ENCODE measurements at places on chromosomes 13 and 19.
A peak's percentile ranks its signal among the peaks of the same experiment; 100 is the strongest.

- no peak for DNase-seq
These were observed 30.7 kb upstream of the VSTM2B start for GRCh38 chr19:29495091-29495490.

DNA sequence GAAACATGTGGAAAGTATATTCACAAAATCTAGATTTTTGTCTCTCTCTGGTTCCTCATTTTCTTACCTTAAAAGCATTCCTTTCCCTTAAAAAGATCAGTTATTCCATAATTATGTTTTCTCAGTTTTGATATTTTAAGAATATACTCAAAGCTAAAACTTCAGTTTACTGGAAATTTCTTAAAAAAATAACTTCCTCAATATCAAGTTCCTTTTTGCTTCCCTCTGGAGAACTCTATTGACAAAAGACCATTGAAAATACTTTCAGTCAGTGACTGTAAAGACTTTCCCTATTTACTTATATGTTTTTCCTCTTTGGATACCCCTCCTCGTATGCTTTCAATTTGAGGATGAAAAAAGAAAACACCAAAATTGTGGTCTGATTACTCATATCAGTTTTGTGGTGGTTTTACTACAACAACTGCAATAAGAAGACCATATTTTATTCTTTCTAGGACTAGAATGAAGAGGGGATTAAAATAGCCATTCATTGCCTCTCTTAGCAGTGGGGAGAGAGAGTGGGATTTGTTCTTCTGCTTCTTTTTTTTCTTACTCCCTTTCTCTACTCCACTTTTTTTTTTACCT, 113.2 kb downstream of the ESD start:
- no peak for DNase-seq

DNA sequence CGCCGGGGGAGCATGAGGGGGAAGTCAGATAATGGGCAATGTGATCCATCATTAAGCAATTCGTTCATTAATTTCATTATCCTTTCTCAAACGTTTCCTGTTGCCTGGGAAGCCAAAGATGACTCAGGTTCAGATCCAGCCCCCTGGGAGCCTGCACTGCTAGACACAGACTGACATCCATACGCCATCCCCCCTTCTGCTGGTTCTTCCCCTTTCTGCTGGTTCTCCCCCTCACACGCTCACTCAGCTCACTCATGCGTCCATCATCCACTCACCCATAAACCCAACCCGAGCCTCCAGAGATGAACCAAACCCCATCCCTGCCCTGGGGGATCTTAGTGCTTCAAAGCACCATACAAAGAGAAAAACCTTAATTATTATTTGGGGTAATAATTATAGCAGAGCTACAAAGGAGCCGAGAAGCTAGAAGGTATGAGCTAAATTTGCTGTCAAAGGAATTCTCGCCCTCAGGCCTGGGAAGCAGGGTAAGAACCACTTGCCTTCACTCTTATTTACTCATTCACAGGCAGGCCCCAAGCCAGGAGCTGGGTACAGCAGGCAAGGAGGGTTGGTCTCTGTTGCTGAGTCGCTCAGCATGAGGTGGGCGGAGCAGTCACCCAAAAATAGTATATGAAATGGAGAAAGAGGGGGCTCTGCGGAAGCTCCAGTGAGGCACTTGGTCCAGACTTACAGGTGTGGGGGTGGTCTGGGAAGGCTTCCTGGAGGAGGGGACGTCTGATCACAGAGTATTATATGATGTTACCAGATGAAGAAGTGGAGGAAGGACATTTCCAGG, 7.0 kb upstream of the ZNF444 start:
- no peak for DNase-seq

GRCh38 chr13:39930060-39930459, 274.6 kb downstream of the COG6 start:
- no peak for DNase-seq

GRCh38 chr19:14686411-14686810, 3.4 kb upstream of the ZNF333 start:
- no peak for DNase-seq

DNA sequence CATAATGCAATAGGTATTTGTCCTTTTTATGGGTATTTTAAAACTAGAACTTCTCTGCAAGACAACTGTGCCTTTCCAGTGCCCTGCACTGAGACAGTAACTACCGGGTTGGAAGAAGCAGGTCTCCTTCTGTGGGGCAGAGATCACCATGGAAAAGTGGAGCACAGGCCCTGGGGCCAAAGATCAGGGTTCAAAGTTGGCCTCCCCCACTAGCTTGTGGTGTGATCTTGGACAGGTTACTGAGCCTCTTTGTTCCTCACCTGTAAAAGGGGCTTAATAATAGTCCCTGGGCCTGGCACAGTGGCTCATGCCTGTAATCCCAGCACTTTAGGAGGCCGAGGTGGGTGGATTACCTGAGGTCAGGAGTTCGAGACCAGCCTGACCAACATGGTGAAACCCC, 68.3 kb downstream of the CEBPG start:
- DNase-seq: no peak

DNA sequence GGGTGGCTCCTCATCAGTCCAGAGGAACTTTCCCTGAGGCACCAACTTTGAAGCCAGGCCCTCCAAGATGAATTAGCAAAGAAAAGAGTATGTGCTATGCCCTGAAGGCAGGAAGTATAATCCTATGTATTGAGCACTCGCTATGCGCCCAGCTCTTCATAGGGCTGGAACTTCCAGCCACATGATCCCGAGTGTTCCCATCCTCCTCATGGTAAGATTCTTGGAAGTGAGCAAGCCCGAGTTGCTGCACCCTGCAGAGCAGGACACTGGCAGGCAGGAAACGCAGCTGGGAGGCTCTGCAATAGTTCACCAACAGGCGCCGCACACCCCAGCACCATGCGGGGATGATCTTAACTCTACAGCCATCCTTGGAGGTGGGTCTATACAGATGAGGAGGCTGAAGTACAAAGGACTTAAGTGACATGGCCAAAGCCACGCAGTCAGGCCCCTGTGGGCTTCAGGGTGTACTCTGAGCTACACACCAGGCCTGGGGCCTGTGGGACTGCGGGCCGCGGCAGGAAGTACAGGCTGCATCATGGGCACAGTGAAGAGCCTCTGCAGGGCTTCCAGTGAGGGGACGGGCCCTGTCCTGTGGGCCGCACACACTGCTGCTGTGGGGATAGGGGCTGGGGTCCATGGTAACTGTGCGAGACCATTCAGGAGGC, 25.1 kb downstream of the C19orf47 start:
- no peak for DNase-seq

- no peak for DNase-seq
These were observed 10.5 kb upstream of the NTN5 start for GRCh38 chr19:48683349-48683748.

GRCh38 chr19:43595999-43596841, at the start of the genes IRGQ and ZNF576:
Gene IRGQ (minus strand): TSS chr19:43596134. CDS start chr19:43595338, 796 bp downstream.
Gene ZNF576 (plus strand): TSS chr19:43596595. CDS start chr19:43597109, 514 bp downstream.
- DNase-seq: peak; percentile 100

GRCh38 chr19:6392221-6393073, 517 bp downstream of the GTF2F1 start:
- DNase-seq: no peak

GRCh38 chr13:64369121-64369520, 2861.0 kb downstream of the PCDH9 start:
- DNase-seq: no peak

DNA sequence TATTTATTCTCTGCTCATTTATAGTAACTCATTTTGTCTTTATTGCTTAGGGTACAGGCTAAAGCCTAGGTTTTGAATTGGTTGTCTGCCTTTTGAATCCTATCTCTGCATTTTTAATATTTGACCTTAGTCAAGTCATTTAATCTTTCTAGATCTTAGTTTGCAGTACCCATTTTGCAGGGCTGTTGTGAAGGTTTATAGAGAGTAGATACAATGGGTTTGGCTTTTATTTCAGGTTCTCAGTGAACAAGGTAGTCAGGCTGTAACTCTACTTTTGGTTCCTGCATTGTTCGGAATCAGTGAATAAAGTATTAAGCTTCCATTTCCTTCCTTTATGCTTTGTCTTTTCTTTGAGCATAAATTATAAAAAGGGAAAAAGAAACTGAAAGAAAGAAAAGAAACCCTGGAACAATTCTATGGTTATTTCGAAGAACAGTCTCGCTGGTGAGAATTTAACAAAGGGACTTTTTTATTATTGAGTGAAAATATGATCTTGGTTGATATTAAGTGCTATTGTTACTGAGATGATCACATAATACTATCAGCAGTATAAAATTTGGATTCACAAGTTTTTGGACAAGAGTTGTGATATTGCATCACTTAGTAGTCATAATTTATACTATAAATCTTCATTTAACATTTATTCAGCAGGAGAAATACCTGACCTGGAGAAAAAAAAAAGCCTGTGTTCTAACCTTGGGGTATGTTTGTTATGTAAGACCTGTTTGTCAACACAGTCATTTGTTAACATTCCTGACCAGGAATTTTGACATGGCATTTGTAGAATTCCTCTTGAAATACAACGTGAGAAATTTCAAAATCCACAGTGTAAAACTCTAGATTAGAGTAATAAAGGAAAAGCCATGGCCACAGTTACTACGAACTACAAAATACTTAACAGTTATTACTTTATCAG, 91.3 kb downstream of the ZMYM2 start:
- DNase-seq: no peak

DNA sequence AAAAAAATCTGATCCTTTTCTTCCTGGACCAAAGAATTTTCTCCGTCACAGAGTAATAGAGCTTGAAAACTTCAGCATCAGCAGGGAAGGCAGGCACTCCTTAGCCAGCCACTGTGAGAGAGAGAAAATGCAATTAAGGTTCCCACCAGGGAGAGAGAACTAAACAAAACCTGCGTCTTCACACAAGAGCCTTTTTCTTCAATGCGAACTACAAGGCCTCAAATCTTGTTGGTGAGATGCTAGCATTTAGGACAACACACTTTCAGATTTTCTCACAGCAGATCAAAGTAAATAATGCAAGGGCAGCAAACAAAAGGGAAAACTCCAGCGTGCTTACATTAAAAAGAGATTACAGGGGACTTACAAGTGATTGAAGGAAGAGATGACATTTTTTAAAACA, 80.1 kb downstream of the DACH1 start:
- no peak for DNase-seq

- DNase-seq: no peak
These were observed 39.9 kb downstream of the PCCA start for GRCh38 chr13:100128838-100129237.

DNA sequence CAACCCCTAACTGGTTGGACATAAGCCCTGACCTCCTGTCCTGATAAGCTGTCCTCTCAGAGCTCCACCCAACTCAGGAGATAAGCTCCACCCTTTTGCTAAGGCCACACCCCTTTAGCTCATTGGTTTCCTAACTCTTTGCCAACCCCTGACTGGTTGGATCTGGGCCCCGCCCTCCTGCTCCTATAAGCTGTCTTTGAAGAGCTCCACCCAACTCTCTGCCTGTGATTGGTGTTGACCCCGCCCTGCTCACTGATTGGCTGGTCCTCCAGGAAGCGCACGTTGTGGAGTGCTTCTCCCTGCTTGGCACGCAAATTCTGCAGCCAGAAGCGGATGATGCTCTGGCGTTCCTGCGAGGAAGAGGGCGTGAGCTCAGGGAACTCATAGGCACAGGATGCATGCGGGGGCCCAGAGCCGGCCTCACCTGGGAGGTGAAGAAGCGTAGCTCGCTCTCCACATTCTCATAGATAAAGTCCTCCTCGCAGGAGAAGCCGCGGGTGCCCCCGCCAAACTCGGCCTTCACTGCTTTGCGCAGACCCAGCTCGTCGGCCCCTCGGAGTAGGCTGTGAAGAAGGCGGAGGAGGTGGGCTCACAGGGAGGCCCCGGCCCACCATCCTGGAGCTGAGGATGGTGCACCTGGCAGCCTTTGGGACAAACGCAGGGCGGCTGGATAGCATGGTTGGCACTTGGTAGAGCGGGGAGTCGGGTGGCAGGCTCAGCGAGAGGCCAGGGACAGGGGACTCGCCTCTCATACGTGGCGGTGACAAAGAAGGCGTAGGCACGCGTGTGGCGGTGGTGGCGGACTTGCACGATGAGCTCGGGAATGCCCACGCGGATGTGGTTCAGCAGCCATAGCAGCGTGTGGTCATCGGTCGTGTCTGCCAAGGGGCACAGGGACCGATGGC, 1.7 kb downstream of the ANO8 start:
- no peak for DNase-seq

- DNase-seq: no peak
These were observed 27.1 kb downstream of the MEGF8 start for GRCh38 chr19:42352301-42353259.

DNA sequence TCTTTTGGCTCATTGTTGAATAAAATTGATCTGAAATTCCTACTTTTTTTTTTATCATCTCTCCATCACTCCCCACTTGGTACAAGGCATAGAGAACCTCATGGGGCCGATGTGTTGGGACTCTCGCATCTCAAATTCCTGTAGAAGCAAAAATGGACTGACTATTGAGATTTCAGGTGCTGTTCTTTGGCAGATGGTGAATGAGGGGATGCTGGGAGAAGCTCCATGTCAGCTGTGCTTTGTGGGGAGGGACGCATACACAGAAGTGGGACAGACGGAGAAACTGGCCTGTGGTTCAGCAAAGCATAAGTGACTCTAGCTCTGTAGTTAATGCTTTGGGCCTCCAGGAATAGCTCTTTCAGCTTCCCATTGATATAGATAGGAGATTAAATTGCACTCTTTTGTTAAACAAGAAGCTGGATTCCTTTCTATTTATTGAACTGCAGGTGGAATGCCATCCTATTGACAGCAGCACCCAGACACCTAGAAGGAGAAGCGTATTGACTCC, 194.5 kb upstream of the RNF113B start:
- no peak for DNase-seq

GRCh38 chr19:17671906-17672305, 16.2 kb downstream of the UNC13A start:
- no peak for DNase-seq

DNA sequence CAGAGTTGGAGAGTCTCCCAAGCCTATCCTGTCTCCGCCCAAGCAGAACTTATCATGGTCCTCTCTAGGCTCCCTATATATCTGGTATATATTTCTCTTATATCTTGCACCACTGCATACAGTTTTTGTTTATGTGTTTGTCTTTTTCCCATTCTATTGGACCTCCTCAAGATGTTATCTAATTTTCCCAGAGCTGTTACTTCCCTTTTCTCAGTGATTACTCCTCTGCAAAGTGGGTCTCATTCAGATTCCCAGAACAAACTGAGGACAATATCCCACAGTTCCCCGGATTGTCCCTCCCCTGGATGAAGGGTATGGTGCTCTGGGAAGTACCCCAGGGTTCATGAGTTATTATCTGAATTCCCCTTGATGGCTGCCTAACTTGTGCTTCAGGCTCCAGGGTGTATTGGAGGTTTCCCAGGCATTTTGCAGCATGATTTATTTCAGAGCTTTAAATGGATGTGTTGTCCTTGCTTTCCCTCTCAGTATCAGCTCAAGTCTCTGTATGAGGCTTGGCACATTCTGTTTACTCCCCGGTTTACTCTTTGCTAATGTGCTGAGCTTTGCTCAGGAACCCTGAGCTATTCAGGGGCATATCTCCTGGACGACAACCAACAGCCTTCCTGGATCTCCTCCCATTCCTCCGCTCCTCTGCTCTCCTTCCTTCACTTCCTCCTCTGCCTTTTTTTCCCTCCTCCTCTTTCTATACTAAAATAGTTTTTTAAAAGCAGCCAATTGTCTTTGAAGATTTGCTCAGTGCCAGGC, 329.3 kb downstream of the SPRY2 start:
- no peak for DNase-seq

Measured in effector CD4-positive, alpha-beta T cell (primary cell).